ELR (cell line): ENCODE measurements at places on chromosomes 2 and 18.

- no peak for DNase-seq
Measured at GRCh38 chr18:2971741-2972552, 41.0 kb downstream of the LPIN2 start.

DNA sequence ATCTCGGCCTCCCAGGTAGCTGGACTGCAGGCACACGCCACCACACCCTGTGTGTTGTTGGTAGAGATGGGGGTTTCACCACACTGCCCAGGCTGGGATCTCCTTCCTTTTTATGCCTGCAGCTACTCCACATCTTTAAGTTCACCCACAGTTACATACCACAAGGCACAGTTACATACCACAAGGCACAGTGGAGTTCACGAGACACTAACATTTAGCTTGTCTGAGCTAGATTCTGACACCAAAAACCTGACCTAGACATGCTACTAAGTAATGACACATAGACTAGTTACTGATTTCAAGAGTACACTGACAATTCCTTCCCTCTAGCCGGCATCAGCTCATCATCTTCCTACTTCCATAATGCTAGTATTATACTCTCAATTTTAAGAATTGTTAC, 4.3 kb downstream of the POLR2D start:
- DNase-seq: no peak

- no peak for DNase-seq
Measured at GRCh38 chr2:51304311-51304710, 272.4 kb upstream of the NRXN1 start.

DNA sequence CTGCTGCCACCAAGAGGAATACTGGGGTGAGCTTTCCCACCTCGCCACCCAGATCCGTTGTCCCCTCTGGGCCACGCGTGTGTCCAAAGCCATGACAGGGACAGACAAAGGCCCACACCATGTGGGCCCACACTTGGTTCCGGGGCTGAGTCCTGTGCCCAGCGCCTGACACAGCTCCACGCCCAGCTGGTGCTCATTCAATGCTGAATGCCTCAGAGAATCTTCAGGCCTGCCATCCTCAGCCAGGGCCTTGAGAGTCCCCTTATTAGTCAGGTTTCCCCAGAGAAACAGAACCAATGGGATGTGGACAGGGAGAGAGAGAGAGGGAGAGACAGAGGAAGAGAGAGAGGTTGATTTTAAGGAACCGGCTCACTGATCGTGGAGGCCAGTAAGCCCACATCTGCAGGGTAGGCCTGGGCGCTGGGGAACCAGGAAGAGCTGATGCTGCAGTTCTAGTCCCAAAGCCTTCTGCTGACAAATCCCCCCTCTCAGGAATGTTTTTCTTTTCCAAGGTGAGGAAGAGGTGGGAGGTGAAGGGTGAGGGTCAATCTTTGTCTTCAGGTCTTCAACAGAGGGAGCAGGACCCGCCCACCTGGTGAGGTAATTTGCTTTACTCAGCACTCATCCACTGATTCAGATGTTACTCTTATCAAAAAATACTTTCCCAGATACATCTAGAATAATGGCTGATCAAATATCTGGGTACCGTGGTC, 10.2 kb upstream of the SPATA3 start:
- no peak for DNase-seq

DNA sequence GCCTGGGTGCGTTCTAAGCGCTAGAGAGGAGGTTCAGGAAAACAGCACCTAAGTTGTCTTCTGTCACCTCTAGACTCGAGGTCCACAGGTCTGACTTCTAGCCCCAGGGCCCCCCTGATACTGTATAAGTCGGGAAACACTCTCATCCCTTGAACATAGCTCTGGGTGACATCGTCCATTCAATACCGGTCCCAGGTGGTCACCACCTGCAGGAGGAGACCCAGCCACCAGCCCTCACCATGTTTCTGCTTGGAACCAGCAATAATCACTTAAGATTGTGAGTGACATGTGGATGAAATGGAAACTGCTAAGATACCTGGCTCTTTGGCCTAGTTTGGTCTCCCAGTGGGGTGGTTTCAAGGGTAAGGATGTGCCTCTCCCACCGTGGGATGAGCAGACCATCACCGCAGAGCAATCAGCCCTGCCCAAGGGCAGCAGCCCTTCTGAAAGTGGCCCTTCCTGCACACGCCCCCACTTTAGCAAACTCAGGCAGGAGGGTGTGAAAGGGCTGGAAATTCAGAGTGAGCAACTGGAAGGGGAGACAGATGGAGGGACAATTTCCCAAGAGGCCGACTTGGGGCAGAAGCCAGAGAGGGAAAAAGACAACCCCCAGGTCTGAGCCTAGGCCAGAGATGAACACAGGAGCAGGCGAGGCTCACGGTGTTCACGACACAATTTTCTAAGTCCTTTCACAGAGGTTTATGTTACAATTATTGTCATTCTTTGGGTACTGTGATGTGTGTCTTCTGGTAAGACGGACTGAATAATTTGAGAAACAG, 95.2 kb downstream of the ZNF516 start:
- no peak for DNase-seq

DNA sequence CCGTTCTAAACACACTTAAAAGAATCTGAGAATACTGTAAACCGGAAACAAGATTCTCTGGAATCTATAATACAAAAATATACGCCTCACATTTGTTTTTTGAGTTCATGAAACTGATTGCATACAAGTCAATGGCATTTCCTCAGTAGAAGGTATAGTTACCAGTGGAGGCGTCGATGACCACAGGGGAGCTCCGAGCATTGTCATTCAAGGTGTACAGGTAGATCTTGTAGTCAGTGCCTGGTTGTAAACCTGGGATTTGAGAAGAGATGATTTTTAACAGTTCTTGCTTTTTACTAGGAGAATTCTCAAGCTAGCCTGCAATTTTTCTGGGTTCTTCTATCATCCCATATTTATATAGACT, 60.4 kb downstream of the FN1 start:
- DNase-seq: no peak

DNA sequence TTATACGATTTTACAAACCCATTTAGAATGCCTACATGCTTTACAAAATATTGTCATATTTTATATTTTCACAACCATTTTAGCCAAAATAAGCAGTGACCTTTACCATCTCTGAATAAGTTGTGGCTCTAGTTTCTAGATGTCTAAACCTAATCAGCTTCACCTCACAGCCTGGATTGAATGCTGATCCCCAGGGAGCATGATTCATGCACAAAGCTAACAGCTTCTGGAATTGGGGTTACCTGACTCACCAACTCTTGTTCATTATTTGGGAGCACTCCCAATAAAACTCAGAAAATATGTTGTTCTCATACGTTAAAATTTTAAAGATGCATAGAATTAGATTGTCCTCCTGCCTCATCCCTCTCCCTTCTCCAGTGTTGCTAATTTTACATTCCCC, 611.7 kb upstream of the NETO1 start:
- peak; percentile 15 for DNase-seq

GRCh38 chr2:240013343-240013742, 11.8 kb downstream of the NDUFA10 start:
- DNase-seq: peak; percentile 42

GRCh38 chr2:115483666-115484065, 1041.2 kb downstream of the DPP10 start:
- no peak for DNase-seq

DNA sequence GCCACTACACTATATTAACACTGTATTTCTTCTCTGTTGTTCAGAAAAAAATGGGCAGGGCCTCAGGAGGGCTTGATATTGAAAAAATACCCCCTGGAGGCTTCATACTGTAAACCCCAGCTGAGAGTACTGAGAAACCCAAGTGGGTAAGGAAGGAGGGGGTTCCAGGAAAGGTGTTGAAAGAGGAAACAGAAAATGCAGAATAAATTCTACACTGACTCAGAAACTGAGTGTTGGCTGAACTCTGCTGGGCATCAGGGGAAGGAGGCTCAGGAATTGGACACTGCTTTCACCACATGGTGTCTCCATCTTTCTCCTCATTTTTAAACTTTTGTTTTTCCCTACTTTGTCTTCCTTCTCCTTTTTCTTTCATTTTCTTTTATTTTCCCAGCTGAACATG, 253.7 kb downstream of the DYM start:
- no peak for DNase-seq

DNA sequence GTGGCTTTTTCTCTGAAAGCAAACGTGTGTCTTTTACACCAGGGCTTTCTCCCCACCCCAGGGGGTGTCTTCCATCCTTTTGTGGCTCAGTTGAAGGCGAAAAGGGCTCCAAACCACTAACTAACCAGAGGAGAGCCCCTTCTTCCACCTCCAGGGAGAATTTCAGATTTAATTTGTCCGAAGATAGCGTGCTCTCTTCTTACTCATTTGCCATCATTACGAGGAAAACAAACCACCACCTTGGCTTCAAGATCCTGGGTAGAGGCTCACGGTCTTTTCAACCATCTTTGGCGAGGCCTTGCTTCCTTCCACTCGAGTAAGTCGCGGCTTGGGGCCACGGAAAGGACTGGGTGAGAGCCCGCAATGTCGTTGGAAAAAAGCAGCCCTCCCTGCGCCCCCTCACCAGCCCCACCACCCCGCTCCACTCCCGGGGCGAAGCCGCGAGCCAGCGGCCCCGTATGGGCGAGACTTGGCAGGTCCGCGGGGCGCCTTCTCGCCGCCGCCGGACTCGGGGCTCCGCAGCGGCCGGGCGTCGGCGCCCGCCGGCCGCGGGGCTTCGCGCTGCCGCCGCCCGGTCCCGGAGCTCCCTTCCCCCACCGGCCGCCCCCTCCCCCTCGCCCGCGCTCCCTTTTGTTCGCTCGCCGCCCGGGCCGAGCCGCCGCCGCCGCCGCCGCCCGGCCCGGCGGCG, 1.7 kb upstream of the ZNF532 start:
- DNase-seq: peak; percentile 67

DNA sequence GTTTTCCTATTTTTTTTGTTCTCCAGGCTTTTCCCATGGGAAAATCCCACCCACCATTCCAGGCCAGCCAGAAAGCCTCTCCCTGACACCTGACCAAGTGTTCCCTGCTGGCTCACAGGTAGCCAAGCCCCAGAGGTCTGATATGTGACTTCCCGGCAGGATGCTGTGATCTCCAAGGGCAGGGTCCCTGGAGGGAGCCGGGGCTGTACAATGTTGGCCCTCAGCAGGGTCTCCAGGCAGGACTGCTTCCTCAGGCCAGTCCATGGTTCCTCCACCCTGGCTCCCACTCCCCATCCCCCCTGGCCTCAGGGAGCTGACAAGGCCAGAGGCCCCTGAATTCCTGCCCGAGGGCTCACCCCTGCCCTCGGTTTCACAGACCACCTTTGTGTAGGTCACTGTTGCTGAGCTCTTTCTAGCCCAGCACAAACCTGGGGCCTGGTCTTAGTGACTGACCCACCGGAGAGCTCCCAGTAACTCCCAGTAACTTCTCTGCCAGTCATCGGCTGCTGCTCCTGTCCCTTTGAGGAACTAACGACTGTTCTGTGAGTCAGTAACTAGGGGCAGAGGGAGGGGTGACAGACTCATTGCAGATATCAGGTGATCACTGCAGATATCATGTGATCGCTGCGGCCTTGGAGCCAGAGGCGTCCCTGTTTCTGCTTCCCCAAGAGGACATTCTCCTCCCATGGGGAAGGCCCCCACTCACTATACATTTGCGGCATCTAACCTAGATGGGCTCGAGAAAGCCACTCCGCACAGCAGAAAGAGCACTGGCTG, 38.7 kb downstream of the SDC1 start:
- peak; percentile 86 for DNase-seq

DNA sequence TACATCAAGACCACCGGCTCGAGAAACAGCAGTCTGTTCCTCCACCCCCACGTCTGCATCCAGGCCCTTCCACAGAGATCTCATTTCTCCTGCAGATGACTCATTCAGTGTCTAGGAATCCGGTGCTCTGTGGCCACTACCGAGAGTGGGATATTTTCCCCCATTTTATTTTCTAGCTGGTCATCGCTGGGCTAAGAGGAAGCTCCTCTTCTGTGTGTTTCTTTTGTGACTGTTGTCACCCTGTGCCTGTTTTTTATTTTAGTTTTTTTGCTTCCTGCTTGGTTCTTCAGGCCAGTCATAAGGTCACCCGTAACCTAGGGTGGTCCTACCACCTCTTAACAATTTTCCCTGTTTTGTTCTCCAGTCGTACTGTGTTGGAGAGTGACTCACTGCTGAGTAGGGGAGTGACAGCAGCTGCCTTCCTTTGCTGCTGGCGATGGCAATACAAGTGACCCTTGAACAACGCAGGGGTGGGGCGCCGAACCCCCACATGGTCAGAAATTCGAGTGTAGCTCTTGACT, 6.7 kb downstream of the RAMP1 start:
- DNase-seq: peak; percentile 72

GRCh38 chr2:64114063-64114911, 29.9 kb downstream of the PELI1 start:
- DNase-seq: peak; percentile 85

DNA sequence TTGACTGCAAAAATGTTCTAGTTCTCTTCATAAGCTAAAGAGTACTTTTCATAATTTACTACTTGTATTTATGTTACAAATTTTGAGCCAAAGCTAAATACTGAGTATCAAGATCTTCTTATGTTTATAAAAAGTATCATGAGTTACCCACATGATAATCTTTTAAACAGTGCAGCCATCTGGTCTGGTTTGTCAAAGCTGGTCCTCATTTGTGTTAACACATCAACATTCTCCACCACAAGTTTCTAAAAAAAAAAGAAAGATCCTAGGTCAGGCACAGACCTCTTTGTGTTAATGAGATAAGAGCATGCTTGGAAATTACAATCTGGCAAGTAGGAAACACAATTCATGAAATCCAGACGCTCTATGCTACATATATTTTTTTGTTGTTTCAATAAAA, 75.5 kb upstream of the FRZB start:
- DNase-seq: no peak

DNA sequence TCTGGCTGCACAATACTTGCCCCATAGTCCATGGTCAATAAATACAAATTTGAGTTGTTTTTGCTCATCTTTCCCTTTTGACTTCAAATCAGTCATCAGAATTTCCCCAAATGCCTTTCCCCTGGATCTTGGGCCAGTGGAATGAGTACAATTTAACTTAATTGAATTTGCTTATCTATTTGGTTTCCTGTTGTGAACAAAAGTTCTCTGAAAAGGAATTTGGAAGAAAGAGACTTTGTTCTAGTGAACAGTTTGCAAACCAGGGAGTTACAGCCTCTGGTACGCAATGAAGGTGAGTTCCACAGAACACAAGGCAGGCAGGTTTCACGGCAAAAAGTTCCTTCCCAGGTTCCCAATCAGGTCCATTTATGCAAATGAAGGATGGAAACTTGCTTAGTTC, 1.2 kb upstream of the UGT1A1 start:
- DNase-seq: no peak
